ENCODE measurements at places on chromosomes 2 and 18.

- DNase-seq: peak; percentile 28
Measured at GRCh38 chr2:200408428-200409316, 101.2 kb downstream of the KCTD18 start.

DNA sequence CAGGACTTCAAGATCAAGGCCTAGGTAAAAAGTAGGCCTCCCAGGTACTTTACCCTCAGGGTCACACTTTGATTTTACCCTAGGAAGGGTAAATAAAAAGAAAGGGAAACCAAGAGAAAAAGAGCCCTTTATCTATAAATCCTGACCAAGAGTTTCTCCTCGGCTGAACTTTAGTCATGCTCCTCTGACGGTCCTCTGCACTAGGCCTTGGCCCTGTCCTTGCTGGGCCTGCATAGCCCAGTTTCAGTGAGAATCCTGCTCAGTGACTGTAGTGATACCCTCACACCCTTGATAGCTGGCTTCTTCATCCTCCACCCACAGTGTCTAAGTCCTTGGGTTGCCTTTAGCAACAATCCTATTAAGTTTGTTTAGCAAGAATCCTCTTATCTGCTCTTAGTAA lies 20.5 kb upstream of the ITSN2 start:
- no peak for DNase-seq

DNA sequence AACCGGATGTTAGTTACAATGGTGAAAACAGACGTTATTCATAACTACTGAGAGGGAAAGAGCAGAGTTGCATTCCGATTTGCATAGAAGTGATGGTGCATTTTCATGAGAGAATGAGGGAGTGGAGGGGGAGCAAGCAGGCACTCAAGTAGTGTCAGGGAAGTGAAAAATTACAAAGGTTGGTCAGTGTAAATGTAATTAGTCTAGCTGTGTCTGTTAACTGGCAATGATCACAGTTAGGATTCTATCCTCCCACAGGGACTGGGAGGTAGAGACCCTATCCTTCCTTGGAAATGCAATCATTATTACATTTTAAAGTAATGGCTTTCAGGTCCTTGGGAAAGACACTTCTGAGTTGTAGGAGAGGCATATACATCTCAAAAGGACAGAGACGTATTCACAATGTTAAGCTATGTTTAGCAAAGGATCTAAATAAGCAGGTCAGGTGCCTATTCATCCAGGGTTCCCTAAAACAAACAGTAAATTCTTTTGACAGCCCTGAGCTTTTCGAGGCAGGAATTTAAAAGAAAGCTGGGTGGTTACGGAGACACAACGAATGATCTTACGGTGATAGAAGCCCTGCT lies 1671.8 kb upstream of the DDX18 start:
- no peak for DNase-seq

GRCh38 chr18:36124841-36125240 lies 4.3 kb downstream of the SLC39A6 start:
- DNase-seq: no peak
